ENCODE measurements at places on chromosomes 3 and 15. TPM values are rescaled to one million over a fixed set of nuclear protein-coding genes. Genes with fewer than 3 reads are reported as not detected.

GRCh38 chr3:147421184-147421912 is 12.2 kb downstream of the ZIC1 start:
- DNase-seq, result peak; percentile 42

DNA sequence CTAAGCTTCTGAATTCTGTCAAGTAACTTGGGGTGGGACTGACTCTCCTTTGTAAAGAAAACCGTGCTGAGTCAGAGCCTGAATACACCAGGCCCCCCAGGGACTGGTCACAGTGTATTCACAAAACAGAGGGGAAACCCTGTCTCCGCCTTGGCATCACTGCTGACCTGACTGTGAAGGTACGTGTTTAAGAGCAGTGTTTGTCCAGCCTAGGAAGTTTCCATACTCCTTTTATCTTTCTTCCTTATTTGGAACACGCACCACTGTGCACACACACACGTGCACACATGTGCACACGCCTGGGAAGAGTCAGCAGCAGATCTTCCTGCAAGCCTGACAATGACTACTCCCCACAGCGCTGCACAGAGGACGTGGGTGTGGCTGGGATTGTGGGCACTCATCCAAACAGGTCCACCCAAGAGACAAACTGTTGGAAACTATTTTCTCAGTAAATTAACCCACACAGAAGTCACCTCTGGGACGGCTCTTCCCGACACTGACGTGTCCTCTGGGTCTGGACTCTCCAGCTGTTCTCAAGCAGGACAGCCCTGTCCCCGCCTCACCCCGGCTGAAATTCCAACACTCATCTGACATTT is 87.7 kb downstream of the ATP10A start:
- peak; percentile 79 for DNase-seq

GRCh38 chr3:142029791-142030190 is 119.6 kb downstream of the TFDP2 start:
- no peak for DNase-seq

DNA sequence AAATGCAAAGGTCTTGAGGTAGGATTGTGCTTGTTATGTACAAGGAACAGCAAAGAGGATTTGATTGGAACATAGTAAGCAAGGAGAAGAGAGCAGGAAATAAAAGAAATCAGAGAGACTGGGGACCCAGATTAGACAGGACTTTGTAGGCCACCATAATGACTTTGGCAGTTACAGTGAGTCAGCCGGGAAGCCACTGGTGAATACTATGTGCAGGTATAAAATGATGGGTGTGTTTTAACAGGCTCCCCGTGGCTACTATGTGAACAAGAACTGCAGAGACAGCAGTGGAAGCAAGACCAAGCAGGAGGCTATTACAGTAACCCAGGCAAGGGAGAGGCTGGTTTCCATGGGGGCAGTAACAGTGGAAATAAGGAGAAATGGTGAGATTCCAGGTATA is 55.2 kb downstream of the NPTN start:
- DNase-seq, result no peak

The SLC9C1 gene
- 3.2 TPM for total RNA-seq

The DISP2 gene
- 4.1 TPM for total RNA-seq

DNA sequence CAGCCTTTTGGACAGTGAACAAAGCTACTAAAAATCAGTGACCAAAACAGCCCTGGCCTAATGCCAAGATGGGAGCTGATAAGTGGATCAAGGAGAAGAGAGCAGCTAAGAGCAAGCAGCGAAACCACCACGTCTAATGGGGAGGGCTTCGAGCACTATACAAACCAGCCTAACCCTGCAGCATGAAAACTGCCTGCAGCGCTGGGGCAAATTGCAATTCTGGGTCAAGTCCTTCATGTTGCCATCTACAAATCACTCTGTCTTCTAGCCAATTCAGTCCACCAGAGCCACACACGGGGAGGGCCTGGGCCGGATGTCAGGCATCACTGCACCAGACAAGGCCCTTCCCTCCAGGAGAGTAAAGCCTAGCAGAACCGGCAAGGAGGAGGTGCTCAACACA is 30.5 kb upstream of the SPATA12 start:
- DNase-seq, result peak; percentile 29

The SOX2 gene
- 10.4 TPM for total RNA-seq

DNA sequence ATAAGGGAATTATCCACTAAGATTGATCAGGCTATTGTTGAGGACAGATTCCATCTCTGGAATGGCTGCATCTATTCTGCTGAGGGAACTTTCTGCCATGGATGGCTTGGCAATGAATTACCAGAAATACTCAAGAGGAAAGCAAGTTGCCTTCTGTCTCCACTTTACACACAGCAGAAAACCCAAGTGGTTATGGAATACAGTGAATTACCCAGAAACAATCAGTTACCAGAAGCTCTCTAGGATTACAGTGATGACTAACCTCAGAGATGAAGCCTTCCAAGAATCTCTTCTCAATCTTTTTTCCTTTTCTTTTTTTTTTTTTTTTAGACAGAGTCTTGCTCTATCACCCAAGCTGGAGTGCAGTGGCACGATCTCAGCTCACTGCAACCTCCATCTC is 183.3 kb downstream of the WDR76 start:
- no peak for DNase-seq
